Pons (tissue), 1 donor: ENCODE measurements at places on chromosomes 7 and 10.

- no peak for DNase-seq
Observed at GRCh38 chr7:115516341-115516740, 514.2 kb downstream of the TFEC start.

DNA sequence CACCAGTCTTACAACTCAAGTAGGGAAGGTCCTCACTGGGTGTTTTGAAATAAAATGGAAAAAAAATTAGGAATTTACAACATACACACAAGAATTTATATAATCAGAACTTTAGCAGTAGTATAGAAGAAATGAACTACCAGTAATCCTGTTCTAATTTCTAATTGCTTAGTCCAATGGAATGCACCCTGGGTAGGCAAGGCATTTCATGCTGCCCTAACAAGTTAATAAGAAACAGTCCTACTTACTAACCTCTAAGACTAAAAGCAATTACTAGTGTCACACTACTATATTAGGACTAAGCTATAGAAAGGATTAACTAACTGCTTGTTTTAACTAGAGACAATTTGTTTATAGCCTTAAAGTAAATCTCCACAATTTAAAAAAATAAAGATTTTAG, 158.1 kb downstream of the BTAF1 start:
- no peak for DNase-seq

DNA sequence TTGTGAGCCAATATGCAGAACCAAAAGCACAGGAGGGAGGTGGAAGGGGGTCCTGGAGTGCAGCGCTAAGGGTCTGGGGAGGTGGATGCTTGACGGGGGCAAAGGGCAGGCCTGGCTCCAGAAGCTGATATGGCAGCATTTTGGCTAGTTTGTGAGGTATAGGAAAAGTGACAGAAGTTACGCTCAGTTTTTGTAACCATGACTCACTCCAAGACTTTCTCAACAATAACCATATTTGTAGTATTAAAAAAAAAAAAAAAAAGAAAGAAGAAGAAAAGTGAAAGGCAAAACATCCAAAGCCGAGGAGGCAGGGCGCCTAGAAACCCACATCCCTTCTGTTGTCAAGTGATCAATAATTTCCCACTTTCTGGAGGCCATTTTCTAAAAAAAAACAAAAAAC, 92.3 kb downstream of the RNF216 start:
- DNase-seq, result no peak

GRCh38 chr7:101882595-101883564, 65.5 kb downstream of the CUX1 start:
- DNase-seq, result peak; percentile 79

DNA sequence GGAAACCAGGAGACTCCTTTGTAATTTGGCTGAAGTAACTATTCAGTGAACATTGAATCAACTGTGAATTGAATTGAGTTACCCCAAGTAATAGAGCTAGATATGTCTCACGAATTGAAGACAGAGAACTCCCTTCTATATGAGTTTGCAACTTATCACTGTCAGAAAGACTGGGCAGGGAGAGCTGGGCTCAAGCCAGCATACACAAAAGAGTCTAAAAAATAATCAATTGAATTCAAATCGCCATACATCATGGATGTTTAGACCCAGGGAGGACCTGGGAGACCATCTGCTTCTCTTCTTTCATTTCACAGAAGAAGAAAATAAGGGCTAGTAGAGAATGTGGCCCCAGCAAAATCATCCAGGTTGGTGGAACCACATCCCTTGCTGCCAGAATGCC, 503.1 kb upstream of the AUTS2 start:
- no peak for DNase-seq

- no peak for DNase-seq
Observed at GRCh38 chr7:139561-140243, 52.7 kb upstream of the FAM20C start.

GRCh38 chr7:116762971-116763370, 91.0 kb downstream of the MET start:
- no peak for DNase-seq

GRCh38 chr10:73225518-73225917, 21.5 kb downstream of the DNAJC9 start:
- DNase-seq, result no peak

DNA sequence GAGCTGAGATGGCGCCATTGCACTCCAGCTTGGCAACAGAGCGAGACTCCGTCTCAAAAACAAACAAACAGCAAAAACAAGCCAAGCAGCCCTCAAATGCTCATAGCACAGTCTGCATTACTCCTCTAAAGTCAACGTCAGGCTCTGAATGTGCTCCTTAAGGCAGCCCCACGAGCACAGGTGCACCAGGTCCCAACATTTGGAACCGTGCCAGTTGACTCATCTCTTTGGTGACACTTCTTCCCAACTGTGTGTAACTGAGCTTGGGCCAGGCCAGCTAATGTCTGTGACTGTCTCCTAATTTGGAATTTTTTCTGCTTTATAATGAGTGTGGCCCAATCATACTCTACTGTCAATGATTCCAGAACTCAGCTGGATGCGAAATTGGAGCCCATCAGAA, 66.3 kb upstream of the EFCAB10 start:
- DNase-seq, result no peak

DNA sequence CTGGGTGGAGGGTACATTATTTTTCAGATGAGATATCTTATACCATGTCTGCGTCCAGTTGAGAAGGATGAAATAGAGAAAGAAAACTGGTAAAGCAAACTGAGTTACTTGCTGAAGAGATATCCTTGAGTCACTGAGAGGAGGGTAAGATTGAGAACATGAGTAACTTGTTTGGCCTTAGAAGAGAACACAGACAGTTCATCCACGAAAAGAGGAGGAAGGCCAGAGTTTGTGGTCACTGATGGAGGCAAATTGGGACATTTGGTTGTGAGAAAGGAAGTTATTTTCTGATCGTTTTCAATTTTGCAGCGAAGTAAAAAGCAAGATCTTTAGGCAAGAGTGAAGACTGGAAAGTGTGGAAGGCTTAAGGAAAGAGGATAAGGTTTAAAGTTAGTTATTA, 15.6 kb downstream of the MBL2 start:
- no peak for DNase-seq

DNA sequence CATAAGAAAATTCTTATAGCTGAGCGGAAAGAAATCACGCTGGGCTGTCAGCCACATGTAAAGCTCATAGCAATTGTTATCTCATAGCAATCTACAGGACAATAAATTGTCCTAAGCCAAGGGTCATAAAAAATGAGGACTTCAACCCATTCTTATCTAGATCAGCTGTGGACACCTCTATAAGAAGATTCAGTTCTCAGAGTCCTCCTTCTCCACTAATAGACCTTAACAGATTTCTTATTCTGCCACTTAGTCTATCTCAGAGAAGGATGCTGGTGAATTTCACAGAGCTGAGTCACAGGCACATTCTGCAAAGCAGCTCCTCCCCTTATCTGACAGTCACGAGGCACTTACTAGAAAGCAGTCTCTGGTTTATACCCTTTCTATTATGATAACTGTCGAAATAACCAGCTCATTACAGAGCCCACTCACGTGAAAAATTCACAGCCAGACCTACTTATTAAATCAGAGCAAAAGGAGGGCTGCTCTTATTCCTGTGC, 185.3 kb upstream of the PCLO start:
- no peak for DNase-seq

DNA sequence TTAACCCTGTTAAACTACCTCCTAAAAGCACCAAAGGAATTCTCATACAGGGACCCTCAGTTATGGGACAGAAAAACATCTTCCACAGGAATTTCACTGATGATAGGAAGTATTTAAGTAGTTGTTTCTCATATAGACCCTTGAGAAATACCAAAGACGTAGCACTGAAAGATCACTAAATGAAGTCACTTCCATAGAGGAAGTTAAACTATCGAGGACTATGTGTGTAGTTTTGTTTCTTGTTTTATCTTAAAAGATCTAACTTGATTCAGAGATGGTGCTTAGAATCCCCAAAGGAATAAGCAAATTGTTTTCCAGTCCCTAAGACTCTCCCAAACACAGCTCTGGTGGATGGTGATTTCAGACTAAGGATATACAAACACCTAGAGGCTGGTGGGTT, 94.8 kb upstream of the AFAP1L2 start:
- no peak for DNase-seq
